WTC11 (cell line): ENCODE measurements at places on chromosomes 6 and 20.

DNA sequence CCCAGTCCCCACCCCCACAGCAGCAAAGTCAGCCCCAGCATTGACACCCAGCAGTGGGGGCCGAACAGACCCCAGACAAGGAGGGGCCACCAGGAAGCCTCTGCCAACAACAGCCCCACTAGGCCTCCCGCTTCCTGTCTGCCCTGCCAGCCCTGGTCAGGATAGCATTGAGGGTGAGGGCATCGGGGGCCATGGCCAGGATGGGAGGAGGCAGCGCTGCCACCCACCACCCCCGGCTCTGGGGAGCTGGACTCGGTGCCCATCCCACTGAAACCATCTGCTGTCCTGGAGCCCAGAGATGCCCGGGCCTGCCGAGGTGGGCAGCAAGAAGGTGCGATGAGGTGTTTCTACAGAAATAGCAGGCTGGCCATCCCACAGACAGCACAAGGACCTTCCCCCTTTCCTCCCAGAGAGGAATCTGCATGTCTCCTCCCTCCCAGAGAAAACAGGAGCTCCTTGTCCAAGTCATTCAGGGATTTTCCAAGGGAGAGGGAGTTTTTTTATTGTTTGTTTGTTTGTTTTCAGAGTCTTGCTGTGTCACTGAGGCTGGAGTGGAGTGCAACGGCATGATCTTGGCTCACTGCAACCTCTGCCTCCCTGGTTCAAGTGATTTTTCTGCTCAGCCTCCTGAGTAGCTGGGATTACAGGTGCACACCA, 62.1 kb upstream of the BHLHE23 start:
- no peaks in the 10 kb centered on the region for H3K36me3 ChIP-seq
- peak; percentile 4 for DNase-seq
- H3K27me3 ChIP-seq = peaks cover 26% of the 10 kb centered on the region
- no peak overlapping the region for H3K4me3 ChIP-seq

- DNase-seq = no peak
- peaks cover 6% of the 10 kb centered on the region for H3K36me3 ChIP-seq
- H3K4me3 ChIP-seq = no peak overlapping the region
- no peak overlapping the region for H3K27ac ChIP-seq
- no peaks in the 10 kb centered on the region for H3K4me1 ChIP-seq
Observed at GRCh38 chr20:63328718-63329275, 32.4 kb downstream of the CHRNA4 start.

GRCh38 chr6:2124260-2124709, 121.1 kb downstream of the GMDS start:
- H3K27ac ChIP-seq = no peak overlapping the region
- H3K4me3 ChIP-seq = no peak overlapping the region
- H3K4me1 ChIP-seq = peaks cover 6% of the 10 kb centered on the region
- H3K27me3 ChIP-seq = no peaks in the 10 kb centered on the region
- no peaks in the 10 kb centered on the region for H3K36me3 ChIP-seq

DNA sequence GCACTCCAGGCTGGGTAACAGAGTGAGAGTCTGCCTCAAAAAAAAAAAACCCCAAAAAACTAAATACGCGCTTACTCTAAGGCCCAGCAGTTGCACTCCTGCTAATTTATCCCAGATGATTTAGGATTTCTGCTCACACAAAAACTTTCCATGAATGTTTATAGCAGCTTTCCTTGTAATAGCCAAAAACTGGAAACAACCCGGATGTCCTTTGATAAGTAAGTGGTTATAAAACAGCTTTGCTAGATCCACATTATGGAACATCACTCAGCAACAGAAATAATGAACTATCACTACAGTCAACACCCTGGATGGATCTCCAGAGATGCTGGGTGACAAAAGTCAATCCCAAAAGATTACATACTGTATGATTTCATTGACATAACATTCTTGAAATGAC, 220.4 kb upstream of the JARID2 start:
- no peak for DNase-seq
- peaks cover 32% of the 10 kb centered on the region for H3K4me1 ChIP-seq
- peaks cover 2% of the 10 kb centered on the region for H3K27me3 ChIP-seq
- peaks cover 27% of the 10 kb centered on the region for H3K36me3 ChIP-seq
- no peak overlapping the region for H3K27ac ChIP-seq

DNA sequence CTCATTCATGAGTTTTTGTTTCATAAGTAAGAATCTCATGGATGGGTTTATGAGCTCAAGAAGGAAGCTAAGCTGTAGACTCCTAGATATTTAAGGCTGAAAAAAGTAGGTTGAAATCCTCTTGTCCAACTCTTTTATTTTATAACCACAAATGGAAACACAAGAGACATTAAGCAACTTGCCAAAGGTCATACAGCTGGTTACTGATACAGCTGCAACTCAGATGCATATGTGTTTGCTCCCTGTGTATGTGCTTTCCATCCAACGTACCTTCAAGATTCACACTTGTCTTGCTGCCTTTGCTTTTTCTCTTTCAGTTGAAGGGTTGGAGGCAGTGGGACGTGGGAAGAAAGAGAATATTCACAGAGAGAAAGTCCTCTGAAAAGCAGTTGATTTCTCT, 153.5 kb upstream of the STMND1 start:
- H3K4me1 ChIP-seq = peaks cover 32% of the 10 kb centered on the region
- no peaks in the 10 kb centered on the region for H3K27me3 ChIP-seq
- no peaks in the 10 kb centered on the region for H3K36me3 ChIP-seq
- no peak overlapping the region for H3K4me3 ChIP-seq

- peaks cover 26% of the 10 kb centered on the region for H3K4me1 ChIP-seq
- no peak overlapping the region for H3K27ac ChIP-seq
- no peak for DNase-seq
- no peaks in the 10 kb centered on the region for H3K36me3 ChIP-seq
- peaks cover 22% of the 10 kb centered on the region for H3K27me3 ChIP-seq
- no peak overlapping the region for H3K4me3 ChIP-seq
Observed at GRCh38 chr6:33112148-33112547, 36.4 kb downstream of the HLA-DPB1 start.

DNA sequence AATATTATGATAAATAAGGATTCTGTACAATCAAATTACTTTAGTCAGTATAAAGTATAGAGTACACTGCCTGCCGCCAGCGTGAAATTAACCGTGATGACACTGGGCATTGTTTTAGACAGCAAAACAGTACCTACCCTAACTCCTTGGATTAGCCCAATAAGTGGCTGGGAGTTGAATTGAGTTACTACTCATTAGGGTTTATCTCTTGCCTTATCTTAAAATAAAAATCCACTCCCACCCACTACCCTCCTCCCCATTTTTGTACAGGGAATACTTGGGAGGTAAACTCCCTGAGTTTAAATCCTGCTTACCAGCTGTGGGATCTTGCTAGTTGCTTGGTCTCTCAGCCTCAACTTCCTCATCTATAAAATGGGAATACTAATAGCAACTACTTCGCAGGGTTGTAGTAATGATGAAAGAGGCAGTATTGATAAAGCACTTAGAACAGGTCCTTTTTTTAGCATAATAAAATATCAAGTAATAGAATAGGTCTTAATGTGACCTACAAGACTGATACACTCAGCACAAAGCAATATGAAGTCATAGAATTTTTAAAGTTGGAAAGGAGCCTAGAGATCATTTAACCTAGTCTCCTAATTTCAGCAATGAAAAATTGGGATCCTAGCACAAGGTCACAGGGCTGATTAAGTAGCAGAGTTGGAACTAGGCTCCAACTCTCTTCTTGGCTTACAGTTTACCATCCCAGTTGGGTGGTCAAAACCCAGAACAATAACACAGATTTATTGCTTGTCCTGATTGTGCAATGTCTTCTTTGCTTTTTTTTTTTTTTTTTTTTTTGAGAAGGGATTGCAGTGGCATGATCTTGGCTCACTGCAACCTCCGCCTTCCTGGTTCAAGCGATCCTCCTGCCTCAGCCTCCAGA, 23.8 kb downstream of the PHACTR2 start:
- peaks cover 37% of the 10 kb centered on the region for H3K4me1 ChIP-seq
- peaks cover 29% of the 10 kb centered on the region for H3K36me3 ChIP-seq
- no peak overlapping the region for H3K4me3 ChIP-seq
- H3K27me3 ChIP-seq = no peaks in the 10 kb centered on the region
- DNase-seq = no peak
- H3K27ac ChIP-seq = no peak overlapping the region

- no peak overlapping the region for H3K27ac ChIP-seq
- H3K36me3 ChIP-seq = no peaks in the 10 kb centered on the region
- peak; percentile 77 for DNase-seq
- H3K27me3 ChIP-seq = no peaks in the 10 kb centered on the region
Observed at GRCh38 chr20:11676630-11677287, 240.9 kb upstream of the BTBD3 start.
